ENCODE measurements at places on chromosomes 12 and 14.

GRCh38 chr12:57722716-57723629, 15.6 kb downstream of the AGAP2 start:
- DNase-seq, result no peak

DNA sequence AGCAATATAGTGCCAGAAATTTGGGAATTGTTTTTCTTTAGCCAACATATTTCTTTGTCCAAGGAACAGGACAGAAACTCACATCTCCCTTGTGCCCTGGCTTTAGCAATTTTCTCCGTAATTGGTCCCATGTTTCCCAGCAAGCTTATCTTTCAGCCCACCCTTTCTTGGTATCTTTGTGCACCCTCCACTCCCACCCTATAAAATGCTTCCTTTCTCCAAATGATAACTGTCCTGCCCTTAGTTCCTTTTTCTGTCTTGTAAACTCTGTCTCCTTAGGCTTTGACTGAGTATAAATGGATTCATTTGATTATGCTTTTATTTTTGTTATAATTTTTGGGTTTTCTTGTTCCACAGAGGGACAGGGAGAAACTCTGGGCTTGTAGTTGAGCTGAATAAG, 442.8 kb downstream of the ATP23 start:
- no peak for DNase-seq

- DNase-seq, result peak; percentile 48
Observed at GRCh38 chr12:47276621-47277309, 197.0 kb upstream of the AMIGO2 start.

GRCh38 chr14:74080820-74081460, 3.3 kb downstream of the ALDH6A1 start:
- no peak for DNase-seq

- no peak for DNase-seq
Observed at GRCh38 chr12:47376927-47377326, 297.2 kb upstream of the AMIGO2 start.

DNA sequence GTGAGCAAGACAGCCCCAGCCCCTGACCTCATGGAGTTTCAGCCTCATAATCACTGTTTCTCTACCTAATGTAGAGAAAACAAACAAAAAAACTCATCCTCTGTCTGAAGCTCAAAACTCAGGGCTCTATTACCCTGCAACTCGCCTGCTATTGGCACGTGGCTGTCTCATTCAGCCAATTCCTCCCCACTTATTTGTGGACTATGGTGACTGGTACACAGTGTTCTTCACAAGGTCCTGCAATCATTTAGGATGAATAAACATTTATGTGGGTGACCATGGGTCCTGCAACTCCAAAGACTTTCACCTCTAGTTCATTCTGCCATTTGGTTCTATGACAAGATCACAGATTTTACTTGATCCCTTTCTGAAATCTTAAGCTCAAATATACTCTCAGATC, 4.7 kb downstream of the PPP2R3C start:
- DNase-seq, result no peak

DNA sequence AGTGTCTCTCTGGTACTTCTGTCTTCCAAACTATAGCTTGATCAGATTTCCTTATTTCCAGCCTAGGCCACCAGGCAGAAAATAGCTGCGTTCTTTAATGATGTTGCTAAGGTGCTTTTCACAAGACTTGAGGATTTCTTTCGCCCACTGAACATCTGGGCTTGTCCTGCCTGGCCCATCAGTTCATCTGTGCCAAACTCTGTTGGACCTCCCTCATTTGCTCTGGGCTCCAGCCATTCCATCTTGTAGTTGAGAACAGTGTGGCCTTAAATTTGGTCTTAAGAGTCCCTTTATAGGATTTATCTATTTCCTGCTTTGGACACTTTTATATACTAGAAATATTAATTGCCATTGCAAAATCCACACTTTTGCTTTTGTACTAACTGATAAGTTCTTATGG, 109.6 kb downstream of the TTLL5 start:
- no peak for DNase-seq

GRCh38 chr12:4269279-4269991, 4.1 kb upstream of the CCND2 start:
- DNase-seq, result peak; percentile 87

DNA sequence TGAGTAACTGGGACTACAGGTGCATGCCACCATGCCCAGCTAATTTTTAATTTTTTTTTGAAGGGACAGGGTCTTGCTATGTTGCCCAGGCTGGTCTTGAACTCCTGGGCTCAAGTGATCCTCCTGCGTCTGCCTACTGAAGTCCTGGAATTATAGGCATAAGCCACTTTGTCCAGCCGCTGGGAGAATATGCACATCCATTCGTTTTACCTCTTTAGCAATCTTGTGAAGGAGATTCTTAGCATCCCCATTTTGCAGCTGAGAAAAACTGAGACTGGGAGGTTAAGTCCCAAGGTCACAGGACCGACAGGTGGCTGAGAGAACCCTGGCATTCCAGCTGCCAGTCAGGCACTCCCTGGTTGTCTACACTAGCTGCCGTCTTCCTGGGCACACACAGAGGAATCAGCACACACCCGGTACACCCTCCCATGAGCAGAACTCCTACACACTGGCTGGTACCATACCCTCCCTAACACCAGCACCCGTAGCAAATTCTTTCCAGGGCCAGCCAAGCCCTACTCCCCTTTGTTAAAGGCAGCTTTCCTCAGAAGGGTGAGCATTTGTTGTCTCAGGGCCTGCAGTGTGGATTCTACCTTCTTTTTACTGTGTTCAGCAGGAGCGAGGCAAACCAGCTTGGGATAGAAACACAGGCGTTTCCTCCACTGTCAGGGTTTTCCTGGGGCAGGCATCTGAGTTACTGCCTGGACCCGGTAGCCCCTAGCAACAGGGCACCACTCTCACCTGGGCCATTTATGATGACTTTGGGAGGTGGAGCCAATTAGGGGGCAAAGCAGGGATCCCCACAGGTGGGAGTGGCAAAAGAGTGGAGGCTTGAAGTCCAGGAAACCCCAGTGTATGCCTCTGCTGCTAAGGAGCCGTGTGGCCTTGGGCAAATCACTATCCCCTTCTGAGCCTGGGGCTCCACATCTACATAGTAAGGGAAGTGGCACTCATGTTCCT, 70.2 kb downstream of the IRF2BPL start:
- no peak for DNase-seq

DNA sequence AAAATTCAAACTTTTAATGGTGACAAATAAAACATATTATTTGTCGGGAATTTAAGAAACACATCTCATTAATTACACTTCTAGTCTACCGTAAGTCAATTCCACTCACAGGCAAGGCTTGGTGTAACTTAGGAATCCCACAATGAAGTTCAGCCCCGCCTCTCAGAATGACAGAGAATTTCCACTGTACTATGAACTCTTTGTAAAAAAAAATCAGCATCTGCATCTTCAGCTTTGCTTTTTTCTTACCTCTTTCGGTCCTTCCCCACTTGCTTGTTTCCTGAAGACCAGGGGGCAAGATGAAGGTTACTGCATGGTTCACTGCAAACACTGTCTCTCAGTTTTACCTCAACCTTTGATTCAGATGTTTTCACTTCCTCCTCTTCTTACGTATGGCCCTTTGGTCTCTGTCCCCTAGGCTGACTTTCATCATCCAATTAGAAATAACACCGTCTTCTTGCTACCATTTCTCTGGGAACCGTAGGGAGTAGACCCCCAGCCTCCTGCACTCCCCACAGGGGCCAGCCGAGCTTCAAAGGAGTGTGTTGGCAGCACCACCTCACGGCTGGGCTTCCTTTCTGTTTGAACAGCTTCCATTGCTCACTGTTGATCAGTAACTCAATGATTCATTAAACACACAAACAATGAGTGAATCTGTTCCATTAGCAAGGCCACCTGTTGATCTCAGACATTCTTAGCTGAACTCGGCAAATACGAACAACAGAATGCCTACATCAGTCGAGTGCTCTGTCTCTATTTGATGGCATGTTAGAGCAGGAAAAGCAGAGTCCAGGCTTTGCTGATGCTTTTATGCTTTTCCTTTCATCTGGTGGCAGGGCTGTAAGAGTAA, 343.0 kb downstream of the BMP4 start:
- peak; percentile 91 for DNase-seq

DNA sequence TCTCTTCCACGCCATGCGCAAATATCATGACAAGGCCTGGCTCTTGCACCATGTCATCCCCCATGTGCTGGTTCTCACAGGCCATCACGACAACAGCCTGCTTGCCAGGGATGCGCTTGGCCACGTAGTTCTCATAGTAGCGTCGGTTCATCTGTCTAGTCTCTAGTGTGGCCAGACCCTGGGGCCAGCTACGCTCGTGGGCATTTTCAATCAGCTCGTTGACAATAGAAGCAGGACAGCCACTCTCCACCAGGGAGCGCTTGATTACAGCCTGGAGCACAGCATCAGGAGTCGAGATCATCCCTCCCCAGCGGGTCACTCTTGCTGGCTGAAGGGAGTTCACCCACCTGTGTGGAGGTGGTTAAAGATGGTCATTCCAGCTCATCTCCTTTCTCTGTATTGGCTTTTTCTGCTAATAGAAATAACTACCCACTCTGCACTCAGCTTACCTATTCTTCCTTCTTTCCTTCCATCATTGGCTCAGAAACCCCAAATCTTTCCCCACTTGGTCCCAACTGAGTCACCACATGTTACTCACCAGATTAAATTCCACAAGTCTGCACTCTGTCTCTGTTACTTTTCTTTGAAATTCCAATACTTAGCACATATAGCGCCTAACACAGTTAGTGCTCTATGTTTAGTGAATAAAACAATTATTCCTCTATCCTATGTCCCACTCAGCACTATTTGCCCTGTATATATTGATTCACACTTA, 15.1 kb downstream of the RNF41 start:
- DNase-seq, result no peak

DNA sequence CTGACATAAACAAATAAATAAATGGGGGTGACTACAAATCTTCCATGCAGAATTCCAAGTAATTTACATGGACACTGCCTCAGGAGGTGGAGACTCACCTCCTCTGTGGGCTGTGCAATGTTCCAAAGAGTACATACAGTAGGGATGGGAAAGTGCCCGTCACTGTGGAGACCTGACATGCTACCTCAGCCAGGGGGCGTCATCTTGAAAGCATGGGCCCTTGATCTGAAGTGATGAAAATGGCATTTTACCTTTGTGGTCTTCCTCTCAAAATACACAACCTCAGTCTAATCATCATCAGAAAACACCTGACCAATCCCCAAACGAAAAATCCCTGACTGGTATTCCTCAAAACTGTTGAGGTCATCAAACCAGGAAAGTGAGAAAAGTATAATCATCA, 48.4 kb downstream of the ANAPC7 start:
- no peak for DNase-seq

DNA sequence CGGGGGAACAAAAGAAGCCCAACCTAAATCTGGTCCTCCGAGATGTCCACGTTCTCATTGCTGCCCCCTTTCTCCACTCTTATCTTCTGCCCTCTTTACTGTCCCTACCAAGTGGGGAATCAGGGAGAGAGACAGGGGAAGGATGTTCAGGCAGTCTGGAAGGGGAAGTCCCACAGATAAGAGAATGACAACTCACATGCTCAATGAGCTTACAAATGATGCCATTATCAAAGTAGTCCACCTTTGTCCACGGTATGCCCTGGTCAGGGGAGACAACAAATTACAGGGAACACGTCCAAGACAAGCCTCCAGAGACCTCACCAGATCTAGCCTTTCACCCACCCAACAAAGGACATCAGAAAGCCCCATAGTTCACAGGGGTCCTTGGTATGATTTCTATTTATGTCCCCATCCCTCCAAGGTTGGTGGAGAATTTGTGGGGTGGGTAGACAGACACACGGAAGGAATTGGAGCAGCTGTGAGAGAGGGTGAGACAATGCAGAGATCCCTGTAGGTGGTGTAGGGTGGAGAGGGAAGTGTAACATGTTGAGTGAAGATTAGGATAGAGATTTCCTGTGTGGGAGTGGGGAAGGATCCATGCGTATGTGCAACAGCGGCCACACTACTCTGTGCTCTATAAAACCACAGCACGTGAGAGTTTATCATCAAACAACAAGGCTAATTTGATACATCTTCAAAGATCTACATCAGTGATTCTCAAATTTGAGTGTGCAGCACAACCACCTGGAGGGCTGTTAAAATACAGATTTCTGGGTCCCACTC, 10.7 kb downstream of the MYO1A start:
- DNase-seq, result no peak

DNA sequence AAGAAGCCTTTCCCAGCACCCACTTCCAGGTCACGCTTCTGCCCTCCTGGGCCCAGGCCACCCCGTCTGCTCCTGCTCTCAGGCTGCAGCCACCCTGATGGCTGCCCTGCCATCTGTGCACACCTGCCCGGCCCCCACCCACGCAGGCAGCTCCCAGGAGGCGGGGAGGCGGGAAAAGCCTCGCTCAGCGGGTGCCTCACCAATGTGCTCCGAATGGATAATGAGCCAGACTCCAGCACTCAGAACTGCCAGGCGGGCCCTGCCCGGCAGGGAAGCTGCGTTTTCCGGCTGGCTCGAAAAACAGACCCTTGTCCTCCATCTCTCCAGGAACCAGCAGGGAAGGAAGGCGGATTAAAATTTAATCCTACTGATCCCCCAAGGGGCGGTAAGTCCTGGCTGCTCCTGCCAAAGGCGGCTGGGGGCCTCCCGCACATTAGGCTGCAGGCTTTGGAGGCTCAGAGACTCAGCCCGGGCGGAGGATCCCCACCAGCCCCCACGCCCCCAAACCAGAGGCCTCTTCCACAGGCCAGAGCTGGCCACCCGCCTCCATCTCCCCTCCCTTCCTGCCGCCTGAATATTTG, 104.0 kb downstream of the NCOR2 start:
- DNase-seq, result no peak

GRCh38 chr14:51651388-51652167, at the start of gene FRMD6:
Gene FRMD6 (plus strand): TSS chr14:51651910. CDS start chr14:51689837, 37,927 bp downstream.
- DNase-seq, result peak; percentile 90

- peak; percentile 62 for DNase-seq
Observed at GRCh38 chr12:125683748-125684381, 618.6 kb downstream of the AACS start.

DNA sequence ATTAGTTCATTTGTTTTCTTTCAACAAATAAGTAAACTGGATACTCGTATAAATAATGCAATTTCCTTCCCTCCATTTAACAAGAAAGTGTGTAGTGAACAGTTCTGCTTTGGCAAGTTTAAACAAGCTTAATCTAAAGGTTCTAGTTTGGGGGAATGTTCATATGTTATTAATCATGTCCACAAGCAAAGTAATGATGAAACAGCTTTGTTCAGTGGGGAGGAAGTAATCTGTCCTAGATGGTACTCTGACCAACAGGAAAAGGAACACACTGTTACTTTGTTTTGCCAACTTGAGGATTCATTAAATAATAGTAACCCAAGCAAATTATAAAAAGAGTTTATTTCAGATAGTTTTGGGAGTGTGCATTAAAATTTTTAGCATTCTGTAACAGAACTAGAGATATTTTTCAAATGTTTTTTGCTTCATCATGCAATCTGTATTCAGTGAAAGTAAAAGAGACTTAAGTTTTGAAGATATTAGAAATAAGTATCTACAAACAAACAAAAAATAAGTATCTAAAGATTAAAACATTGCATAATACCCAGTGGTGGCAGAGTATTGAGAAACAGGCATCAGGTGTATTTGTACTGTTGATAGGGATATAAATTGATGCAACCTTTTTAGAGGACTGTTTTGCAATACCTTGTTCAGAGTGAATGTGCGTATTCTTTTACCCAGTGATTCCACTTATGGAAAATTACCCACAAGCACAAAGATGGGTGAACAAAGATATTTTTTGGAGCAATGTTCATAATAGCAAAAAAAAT, 61.1 kb downstream of the RAB35 start:
- DNase-seq, result no peak

GRCh38 chr12:3366451-3367110, 124.4 kb upstream of the PRMT8 start:
- no peak for DNase-seq

- DNase-seq, result no peak
Observed at GRCh38 chr12:39275846-39276245, 167.1 kb downstream of the KIF21A start.

Measured in GM06990 (cell line).